IMR-90 (cell line): ENCODE measurements at places on chromosomes 4 and X. TPM values are rescaled to one million over a fixed set of nuclear protein-coding genes. Genes with fewer than 3 reads are reported as not detected.

- no peaks in the 10 kb centered on the region for H3K27me3 ChIP-seq
- DNase-seq = no peak
- no peaks in the 10 kb centered on the region for H3K36me3 ChIP-seq
Measured at GRCh38 chr4:12956026-12956425, 528.1 kb downstream of the RAB28 start.

DNA sequence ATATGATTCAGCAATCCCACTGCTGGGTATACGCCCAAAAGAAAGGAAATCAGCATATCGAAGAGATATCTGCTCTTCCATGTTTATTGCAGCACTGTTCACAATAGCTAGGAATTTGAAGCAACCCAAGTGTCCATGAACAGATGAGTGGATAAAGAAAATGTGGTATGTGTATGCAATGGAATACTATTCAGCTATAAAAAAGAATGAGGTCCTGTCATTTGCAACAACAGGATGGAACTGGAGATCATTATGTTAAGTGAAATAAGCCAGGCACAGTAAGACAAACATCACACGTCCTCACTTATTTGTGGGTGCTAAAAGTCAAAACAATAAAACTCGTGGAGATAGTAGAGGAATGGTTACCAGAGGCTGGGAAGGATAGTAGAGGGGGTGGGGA is 153.8 kb upstream of the LEF1 start:
- H3K27me3 ChIP-seq = peaks cover 1% of the 10 kb centered on the region; the same call in 1 of the 2 replicates
- no peaks in the 10 kb centered on the region for H3K4me1 ChIP-seq
- no peak overlapping the region for H3K27ac ChIP-seq

DNA sequence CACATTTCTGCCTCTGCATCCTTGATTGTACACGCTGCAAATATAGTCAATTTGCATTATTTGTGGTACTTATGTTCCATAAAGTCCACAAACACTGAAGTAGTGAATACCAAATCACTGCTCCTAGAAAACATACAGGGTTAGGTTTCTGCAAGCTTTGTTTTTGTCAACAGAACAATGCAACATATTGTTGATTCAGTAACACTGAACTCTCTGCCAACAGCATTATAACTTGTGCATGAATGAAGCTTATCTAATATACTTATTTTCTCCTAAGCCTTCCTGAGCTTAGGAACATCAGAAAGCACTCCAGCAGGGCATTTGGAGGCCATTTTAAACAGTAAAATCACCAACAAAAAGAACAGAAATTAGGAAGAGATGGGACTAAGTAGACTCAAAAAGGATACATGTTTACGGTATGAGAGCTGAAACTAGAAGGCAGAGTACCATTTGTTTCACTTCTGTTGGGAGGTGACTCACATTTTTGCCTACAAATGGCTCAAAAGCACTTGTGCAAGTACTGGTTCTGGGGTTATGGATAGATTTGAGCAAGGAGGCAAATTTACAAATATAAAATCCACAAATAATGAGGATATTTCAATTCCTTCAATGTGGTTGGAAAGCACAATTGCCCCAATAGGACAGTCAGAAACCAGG is 14.1 kb downstream of the COX18 start:
- 0 out of 2 replicates have a peak, but pooled peaks cover 1% of the 10 kb centered on the region for H3K4me1 ChIP-seq
- H3K36me3 ChIP-seq = peaks cover 17% of the 10 kb centered on the region
- no peak overlapping the region for H3K4me3 ChIP-seq
- H3K27me3 ChIP-seq = no peaks in the 10 kb centered on the region
- DNase-seq = peak; percentile 13
- H3K27ac ChIP-seq = no peak overlapping the region

DNA sequence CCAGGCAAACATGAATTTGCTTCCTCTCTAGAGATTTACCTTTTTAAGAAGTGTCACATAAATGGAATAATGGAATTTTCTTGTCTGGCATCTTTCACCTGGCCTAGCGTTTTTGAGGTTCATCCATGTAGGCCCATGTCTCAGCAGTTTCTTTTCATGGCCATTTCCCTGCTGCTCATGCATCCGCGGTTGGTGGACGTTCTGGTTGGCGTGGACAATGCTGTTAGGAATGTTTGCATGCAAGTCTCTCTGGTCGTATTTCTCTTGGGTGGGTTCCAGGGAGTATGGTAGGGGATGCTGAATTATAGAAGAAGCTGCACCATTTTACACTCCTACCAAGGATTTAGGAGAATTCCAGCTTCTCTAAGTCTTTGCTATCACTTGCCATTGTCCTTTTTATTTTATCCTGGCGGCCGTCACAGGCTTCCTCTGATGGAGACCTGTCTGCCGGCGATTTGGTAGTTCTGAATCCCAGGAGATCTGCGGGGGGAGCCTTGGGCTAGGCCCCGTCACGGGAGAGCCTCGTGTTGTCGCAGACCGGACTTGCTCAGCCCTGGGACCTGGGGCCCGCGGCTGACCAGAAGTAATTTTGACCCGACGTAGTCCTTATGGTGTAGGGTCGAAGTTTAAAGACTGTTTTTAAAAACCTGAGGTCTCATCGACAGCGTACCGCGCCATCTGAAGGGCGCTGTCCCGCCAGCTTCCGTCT is 56.9 kb upstream of the TADA2B start:
- H3K27ac ChIP-seq = peak overlapping the region; percentile 87
- peaks cover 10% of the 10 kb centered on the region for H3K4me1 ChIP-seq
- no peaks in the 10 kb centered on the region for H3K27me3 ChIP-seq

DNA sequence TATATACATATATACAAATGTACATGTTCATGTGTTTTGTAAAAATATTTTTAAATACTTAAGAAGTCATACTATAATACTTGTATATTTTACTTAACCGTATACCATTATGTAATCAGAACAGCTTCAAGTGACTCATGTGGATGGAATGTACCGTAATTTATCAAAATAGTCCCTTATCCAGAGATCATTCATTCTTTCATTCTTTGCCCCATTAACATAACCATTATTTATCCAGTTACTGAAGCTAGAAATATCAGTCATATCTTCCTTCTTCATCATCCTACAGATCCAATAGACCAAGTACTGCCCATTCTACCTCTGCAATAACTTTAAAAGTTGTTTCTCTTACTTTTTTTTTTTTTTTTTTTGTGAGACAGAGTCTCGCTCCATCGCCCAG is 164.2 kb downstream of the MAB21L2 start:
- DNase-seq = peak; percentile 65
- no peaks in the 10 kb centered on the region for H3K27me3 ChIP-seq
- H3K4me1 ChIP-seq = no peaks in the 10 kb centered on the region
- no peaks in the 10 kb centered on the region for H3K36me3 ChIP-seq

DNA sequence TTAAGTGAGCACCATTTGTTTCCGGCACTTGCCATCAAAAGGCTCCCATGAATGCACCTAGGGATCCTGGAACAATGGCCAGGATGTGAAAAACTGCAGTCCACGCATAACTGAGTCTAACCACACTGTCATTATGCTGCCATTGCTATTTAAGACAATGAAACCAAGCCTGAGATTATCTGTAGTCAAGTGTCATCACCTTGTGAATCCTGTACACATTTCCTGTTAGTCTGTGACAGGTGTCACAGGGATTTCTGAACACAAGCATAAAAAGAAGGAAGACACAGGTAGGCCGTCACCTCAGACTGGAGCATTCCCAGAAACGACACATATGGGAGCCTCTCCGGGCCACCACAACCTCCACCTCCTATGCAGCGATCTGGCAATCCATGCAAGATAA is 66.7 kb downstream of the HADH start:
- no peak overlapping the region for H3K27ac ChIP-seq
- DNase-seq = no peak
- H3K36me3 ChIP-seq = no peaks in the 10 kb centered on the region
- no peak overlapping the region for H3K4me3 ChIP-seq
- no peaks in the 10 kb centered on the region; the same call in 1 of the 2 replicates for H3K27me3 ChIP-seq

GRCh38 chr4:117491516-117491915 is 406.1 kb upstream of the TRAM1L1 start:
- DNase-seq = no peak
- H3K27ac ChIP-seq = no peak overlapping the region
- no peak overlapping the region for H3K4me3 ChIP-seq
- H3K36me3 ChIP-seq = no peaks in the 10 kb centered on the region

- H3K4me3 ChIP-seq = no peak overlapping the region
- no peak overlapping the region for H3K27ac ChIP-seq
- no peaks in the 10 kb centered on the region; the same call in 1 of the 2 replicates for H3K27me3 ChIP-seq
- no peaks in the 10 kb centered on the region for H3K4me1 ChIP-seq
- 0 out of 2 replicates have a peak, but pooled peaks cover 2% of the 10 kb centered on the region for H3K36me3 ChIP-seq
Measured at GRCh38 chrX:118554511-118554910, 58.9 kb downstream of the DOCK11 start.

Gene FAM47A
- not detected in 2 replicates for polyA plus RNA-seq

Gene EPHA5
- 0.06 and 0.07 TPM in 2 replicates for polyA plus RNA-seq

Gene DMRTC1B
- not detected in 2 replicates for polyA plus RNA-seq
